Right renal pelvis (tissue), 4 donors: ENCODE measurements at places on chromosomes 5 and 9.

GRCh38 chr9:113879318-113879717, 3.2 kb downstream of the ZNF618 start:
- no peak for DNase-seq

DNA sequence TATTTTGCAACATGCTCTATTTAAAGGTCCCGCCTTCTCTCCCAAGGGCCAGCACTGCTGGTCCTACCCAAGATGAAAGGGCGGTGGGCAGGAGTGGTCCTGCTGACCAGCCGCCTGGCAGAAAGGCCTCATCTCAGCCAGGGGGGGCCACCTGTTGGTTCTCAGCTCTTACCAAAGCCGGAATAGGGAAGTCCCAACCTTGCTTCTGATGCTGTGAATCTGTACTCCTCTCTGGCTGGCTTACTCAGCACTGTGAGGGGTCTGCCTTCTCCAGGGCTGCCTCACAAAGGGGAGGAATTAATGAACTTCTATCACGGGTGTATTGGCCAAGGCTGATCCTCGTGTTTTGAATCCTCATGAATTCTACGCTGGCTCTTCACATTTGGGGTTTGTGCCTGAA, 13.6 kb upstream of the FAM240B start:
- DNase-seq: no peak

DNA sequence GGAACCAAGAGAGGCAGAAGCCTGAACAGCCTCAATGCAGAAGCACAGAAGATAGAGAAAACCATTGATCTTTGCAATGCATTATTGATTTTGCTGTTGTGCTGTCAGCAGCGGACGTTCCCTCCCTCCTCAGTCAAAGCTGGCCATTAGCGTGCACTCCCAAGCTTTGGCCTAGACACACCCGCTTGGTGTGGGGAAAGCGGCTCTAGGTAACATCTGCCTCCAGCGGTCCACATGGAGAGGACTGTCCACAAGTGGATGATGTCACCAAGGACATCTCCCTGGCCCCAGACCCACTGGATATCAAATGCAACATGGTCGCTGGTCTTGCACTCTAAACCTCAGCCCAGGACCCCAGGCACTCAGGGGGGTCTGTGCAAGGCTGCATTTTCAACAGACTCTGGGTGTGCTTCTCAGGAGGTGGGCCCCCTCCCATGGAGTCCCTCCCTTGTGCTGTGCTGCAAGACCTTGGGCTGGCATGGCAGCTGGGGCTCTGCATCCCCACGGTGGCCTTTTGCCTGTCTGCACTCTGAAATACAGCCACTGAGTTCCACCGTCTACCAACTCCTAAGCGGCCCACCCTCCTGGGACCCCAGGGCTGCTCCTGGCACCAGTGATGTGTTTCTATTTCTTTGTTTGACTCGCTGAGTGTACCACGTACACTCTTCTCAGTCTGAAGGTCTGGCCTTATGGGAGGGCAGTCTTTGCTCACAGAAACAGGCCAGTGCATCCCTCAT, 1.9 kb downstream of the SEMA4D start:
- DNase-seq: no peak

GRCh38 chr5:89343666-89344065, 460.7 kb upstream of the MEF2C start:
- no peak for DNase-seq

- DNase-seq: no peak
These were observed 41.5 kb downstream of the HACD4 start for GRCh38 chr9:20989923-20990341.

GRCh38 chr5:103019804-103020203, 100.1 kb downstream of the GIN1 start:
- no peak for DNase-seq

- DNase-seq: no peak
These were observed 46.6 kb downstream of the ARHGAP26 start for GRCh38 chr5:142816531-142817430.
